ENCODE measurements at places on chromosomes 5 and 9. TPM values are rescaled to one million over a fixed set of nuclear protein-coding genes. Genes with fewer than 3 reads are reported as not detected.

The ZFP62 gene
- 28.4 TPM for total RNA-seq

GRCh38 chr5:165781738-165782137 lies 2276.3 kb downstream of the MAT2B start:
- DNase-seq, result no peak

- no peak for DNase-seq
These were observed 7.4 kb upstream of the ADAM19 start for GRCh38 chr5:157582731-157583620.

DNA sequence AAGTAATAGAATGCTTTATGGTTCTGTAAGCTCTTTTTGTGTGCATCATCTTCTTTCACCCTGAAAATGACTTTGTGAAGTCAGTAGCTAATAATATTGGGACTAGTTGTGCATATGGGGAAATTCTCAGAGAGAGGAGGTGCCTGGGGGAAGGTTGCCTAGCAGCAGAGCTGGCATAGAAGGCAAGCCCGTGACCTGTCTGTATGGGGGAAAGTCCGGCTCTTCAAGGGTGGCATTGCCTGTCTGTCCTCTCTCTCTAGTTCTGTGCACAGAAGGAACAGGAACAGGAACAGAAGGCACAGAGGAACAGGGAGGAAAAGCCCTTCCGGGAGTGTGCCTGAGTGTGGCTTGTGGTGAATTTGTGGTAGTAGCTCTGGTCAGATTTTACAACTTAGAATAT lies 33.1 kb downstream of the SH3GL2 start:
- no peak for DNase-seq

DNA sequence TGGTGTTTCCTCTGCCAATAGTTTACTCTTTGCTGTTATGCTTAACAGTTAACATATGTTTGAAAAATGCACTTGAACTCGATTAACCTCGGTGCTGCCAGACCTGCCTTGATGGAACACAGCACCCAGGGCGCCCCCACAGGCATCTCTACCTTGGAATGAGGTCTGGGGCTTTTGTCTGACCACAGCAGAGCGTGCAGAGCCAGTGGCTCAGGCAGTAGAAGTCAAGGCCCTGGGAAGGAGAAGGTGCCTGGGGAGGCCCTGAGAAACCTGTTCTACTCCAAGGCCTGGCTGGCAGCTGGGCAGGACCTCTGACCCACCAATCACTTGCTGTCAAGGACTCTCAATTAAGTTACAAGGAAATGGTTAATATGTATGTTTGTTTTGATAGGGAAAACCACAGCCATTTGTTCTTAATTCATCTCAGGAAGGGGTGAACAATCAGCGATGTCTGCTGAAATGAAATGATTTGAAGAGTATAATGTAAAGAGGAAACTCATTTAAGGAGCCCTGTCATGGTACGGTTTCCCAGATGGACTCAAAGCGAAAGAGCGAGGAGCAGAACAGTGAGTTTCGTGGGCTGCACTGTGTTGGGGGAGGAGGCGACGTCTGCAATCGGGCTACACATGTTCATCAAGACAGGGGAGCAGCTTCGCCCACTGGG lies 21.9 kb downstream of the MACROH2A1 start:
- no peak for DNase-seq

DNA sequence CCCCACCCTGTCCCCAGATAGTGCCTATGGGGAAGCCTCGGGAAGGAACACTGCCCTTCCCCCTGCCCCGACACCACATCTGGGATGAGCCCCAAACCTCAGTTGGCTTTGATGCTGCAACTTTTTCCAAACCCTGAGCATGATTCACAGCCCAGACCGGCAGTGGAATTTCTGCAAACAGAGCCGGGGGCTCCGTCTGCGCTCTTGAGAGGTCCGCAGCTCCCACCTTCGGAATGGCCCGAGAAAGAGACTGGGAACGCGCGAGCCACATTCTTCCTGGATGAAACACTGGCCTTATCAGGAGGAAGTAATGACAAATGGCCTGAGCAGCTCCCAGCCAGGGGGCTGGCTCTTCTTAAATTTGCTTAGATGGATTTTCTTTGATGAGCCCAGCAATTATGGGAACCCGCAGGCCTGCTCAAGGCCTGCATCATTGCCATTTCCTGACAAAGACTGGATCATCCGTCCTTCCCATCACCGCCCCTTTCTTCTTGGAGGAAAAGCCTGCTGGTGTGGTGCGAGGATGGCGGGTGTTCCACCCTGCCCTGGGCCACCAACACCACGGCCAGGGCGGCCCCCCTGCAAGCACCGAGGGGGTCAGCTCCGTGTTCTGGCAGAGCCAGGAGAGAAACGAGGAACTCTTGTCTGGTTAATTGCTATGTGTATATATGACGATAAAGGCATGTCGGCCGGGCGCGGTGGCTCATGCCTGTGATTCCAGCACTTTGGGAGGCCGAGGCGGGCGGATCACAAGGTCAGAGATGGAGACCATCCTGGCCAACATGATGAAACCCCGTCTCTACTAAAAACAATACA lies 38.8 kb upstream of the COL5A1 start:
- DNase-seq, result peak; percentile 71

DNA sequence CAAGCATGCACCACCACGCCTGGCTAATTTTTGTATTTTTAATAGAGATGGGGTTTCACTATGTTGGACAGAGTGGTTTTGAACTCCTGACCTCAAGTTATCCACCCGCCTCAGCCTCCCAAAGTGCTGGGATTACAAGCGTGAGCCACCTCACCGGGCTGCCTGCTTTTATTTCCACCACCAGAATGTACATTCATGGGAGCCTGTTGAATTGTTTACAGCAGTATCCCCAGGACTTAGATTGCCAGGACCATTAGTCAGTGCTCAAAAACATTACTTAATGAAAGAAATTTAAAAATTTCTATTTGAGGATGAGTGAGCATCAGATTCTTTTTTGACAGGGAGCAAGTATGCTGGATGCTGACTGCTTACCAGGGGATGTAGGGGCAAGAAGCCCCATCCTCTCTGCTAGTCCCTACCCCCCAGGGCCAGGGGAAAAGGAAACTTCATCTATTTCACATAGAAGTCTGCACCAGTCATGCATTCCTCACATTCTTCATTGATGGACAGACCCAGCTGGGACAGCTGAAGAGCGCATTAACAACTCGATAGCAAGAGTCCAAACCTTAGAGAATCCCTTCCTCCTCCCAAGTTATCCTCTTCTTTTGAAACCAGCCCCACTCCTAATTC lies 10.3 kb upstream of the RGMB start:
- DNase-seq, result no peak

GRCh38 chr9:124928116-124928515 lies 12.8 kb downstream of the GOLGA1 start:
- no peak for DNase-seq

DNA sequence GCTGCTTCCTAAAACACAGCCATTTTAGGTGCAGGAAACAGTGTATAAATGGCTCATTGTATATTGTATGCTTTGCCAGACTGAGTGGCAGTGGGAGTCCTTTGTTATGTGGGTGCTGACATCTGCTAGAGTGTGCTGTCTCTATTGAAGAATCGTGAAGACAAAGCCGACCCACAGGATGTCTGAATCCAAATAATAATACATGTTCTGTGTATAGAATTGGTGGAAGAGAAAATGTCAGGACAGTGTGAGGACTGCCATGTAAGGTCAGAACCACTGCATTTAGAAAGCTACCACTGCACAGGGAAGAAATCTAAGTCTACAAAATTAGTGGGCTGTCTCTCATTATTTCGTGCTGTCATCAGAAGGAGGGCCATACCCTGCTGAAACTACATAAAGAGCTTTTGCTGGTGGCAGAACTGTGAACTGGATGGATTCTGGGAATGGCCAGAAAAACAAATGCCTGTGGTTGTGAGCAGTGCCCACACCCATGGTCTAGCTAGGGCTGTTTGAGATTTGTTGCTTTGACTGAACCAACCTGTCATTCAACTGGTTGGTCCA lies 2.5 kb downstream of the IL7R start:
- no peak for DNase-seq

DNA sequence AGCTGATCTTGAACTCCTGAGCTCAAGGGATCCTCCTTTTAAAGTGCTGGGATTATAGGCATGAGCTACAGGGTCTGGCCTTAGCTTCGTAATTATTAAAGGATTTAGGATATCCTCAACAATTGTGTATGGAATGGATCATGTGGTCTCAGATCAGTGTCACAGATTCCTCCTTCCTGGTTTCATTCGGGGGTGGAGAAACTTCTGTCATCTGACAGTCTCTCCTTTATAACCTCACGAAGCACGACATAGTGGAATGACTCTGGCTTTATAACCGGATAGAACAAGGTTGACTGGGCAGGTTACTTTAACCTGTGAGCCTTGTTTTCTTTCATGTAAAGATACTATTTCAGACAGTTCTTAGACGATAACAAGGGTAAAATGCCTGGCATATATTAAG lies 4.4 kb upstream of the GNG10 start:
- no peak for DNase-seq

The ASS1 gene
- 126 TPM for total RNA-seq

DNA sequence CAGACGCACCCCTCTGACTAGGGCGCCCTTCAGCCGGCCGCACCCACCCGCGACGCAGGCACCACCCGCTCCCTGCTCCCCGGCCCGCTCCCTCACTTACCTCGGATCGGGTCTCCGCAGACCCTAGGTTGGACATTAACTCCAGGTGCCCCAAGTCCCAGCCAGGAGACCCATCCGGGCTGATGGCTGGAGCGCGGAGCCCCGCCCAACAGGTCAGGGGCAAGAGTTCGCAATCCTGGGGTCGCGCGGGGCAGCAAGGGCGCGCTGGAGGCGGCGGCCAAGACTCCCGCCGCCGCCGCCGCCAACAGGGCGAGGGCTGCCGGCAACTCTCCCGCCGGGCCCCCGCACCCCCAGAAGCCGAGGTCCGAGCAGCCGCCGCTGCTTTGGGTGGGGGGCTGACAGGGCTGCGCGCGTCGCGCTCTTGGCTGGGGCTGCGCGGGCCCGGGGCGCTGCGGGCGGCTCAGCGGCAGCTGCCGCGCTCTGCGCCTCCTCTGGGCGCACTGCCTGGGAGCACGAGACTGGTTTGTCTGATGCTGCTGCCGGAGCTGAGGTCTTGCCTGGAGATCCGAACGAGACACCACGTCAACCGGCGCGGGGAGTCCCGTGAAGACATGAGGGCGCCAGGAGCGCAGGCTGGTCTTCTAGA lies at the start of gene GDNF:
Gene GDNF (minus strand): TSS at position 635 of the 646 bp plus-strand sequence. CDS start 5,245 bp downstream, outside the sequence.
- DNase-seq, result peak; percentile 27

GRCh38 chr9:95783426-95783975 lies 92.0 kb upstream of the ERCC6L2 start:
- no peak for DNase-seq

- no peak for DNase-seq
These were observed 174.3 kb downstream of the SYK start for GRCh38 chr9:90975781-90976538.

GRCh38 chr5:178149199-178149932 lies 4.3 kb downstream of the NHP2 start:
- DNase-seq, result no peak

DNA sequence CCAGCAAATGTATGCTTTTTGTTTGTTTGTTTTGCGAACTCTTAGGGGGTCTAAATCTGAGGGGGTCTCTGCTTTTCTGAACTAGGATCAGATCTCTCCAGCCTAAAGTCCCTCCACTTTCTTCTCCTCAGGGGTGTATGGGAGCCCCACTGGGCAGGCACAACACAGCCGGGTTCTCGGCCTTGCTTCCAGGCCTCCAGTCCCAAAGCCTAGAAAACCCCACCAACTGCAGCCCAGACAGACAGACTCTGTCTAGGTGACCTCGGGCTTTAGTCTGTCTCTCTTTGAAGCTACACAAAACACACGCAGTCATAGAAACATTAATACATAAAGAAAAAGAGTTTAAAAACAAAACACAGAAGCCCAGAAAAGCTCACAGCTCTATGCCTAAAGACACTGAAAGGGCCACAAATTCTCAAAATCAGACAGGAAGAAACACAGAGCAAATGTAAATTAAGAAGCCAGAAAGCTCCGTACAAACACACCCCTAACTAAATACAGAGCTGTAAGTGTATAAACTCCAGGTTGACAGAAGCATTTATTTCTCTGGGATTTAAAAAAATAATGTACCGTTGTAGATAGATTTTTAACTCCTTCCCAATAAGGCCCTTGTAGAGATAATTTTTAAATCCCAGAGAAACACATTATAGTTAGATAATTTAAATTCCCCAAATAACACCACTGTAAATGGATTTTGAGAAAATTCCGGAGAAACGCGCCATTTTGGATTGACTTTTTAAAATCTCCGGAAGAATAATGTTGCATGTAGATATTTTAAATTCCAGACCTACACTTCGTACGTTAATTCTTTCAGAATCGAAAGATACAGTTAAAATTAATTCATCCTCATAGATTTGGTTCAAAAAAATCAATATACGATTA lies 2.0 kb downstream of the PITX1 start:
- DNase-seq, result no peak

DNA sequence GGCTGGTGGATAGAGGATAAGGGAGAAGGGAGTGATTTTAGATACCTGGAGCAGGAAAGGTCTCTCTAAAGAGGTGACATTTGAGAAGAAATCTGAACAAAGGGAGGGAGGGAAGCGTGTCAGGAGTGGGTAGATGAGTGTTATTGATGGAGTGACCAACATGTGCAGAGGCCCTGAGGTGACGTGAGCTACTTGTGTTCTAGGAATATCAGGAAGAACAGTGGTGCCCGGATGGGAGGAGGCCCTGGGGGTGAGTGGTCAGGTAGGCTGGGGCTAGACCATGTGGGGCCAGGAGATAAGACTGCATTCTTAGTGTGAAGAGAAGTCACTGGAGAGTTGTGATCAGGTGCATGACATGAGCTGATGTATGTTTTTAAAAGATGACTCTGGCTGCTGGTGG lies 256.2 kb downstream of the ARHGAP26 start:
- DNase-seq, result no peak

DNA sequence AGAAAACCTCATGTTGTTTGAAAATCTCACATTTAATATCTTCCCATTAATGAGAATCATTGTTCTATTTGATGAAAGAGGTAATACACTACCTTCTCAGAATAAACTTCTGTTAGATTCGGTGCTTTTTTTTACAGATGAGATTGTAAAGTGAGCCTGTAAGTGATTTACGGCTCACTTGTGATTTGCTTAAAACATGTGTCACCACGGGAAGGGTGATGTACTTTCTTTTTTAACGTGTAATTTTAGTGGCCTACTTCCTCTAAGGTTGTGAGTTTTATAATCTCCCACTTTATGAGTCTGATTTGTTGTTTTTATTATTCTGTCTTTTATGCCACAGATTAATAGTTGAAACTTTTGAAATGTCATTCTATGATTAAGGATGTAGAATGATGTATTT lies 15.9 kb downstream of the ANXA1 start:
- no peak for DNase-seq

The TAS2R1 gene
- total RNA-seq, result not detected

DNA sequence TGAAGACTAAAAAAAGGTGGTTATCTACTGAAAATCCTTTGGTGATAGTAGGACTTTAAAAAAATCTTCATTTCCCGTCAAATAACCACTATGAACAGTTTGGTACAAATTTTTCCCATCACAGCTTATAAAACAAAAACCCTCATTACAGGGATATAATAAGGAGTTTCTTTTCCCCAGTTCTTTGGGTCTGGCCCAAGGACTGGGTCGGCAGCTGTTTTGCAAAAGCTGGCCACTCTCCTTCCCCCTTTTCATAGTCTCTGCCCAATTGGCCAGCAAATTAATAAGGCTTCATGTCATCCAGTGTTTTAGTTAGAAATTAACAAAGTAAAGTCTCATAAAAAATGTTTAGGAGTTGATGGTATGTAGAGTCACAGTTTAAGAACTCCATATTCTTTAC lies 47.0 kb upstream of the PDE8B start:
- DNase-seq, result no peak

The GARIN3 gene
- not detected for total RNA-seq
